Testis (tissue), 5 donors: ENCODE measurements at places on chromosomes 4 and X. TPM values are rescaled to one million over a fixed set of nuclear protein-coding genes. Genes with fewer than 3 reads are reported as not detected.

GRCh38 chr4:73185903-73186302, 72.7 kb downstream of the ANKRD17 start:
- DNase-seq, result no peak
- no peaks in the 10 kb centered on the region for H3K36me3 ChIP-seq
- H3K27ac ChIP-seq, result no peak overlapping the region
- no peaks in the 10 kb centered on the region for H3K27me3 ChIP-seq
- no peak overlapping the region for H3K4me3 ChIP-seq

DNA sequence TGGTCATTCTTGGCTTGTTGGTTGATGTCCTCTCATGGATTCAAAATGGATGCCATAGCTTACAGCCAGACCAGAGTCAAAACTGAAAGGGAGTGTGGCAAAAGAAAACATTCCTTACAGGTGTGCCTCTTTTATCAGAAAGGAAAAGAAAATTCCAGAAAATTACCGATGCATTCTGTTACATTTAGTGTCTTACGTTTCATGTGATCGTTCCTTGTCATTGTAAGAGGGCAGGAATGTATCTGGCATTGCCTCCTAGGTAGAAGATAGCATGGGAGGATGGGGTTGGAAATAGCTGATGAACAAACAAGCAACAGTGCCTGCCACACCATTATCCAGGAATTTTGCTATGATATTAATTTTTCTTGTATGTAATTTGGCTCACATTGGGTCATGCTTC, 13.1 kb downstream of the GRXCR1 start:
- no peak for DNase-seq
- H3K4me3 ChIP-seq, result no peak overlapping the region
- no peaks in the 10 kb centered on the region for H3K36me3 ChIP-seq
- H3K27me3 ChIP-seq, result no peaks in the 10 kb centered on the region

Gene MFAP3L
- polyA plus RNA-seq, result 113 TPM

DNA sequence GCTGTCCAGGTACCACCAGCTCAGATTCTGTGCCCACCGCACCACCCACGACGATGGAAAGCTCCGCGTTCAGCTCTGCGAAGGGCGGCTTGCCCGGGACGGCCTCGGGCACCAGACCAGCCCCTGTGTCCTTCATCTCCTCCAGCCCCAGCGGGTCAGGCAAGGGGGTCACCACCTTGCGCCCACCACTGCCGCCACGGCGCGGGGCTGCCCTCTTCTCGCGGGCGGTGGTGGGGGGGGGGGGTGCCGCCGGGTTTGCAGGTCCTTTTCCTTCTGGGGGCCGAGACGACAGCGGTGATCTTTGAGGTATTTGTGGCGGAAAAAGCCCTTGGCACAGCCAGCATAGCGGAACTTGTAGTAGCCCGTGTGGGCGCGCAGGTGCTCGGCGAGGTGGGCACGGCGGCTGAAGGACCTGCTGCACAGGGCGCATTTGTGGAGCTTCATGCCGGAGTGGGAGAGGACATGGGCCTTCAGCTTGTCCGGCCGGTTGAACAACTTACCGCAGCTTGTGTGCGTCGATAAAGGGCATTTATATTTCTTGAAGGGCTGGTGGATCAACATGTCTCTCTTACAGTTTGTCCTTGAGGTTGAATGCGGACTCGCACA, 50.9 kb downstream of the CFAP299 start:
- H3K27ac ChIP-seq, result no peak overlapping the region
- H3K4me3 ChIP-seq, result no peak overlapping the region
- no peaks in the 10 kb centered on the region for H3K27me3 ChIP-seq
- no peaks in the 10 kb centered on the region for H3K4me1 ChIP-seq
- no peaks in the 10 kb centered on the region for H3K36me3 ChIP-seq

GRCh38 chrX:6989858-6990257, 157.7 kb upstream of the STS start:
- H3K27me3 ChIP-seq, result no peaks in the 10 kb centered on the region
- H3K4me3 ChIP-seq, result no peak overlapping the region
- no peak overlapping the region for H3K27ac ChIP-seq
- no peaks in the 10 kb centered on the region for H3K36me3 ChIP-seq
- DNase-seq, result no peak

Gene FGF5
- polyA plus RNA-seq, result not detected

- H3K27me3 ChIP-seq, result no peaks in the 10 kb centered on the region
- no peak for DNase-seq
- H3K4me3 ChIP-seq, result no peak overlapping the region
These were observed 248.9 kb downstream of the HS3ST1 start for GRCh38 chr4:11179796-11180195.

DNA sequence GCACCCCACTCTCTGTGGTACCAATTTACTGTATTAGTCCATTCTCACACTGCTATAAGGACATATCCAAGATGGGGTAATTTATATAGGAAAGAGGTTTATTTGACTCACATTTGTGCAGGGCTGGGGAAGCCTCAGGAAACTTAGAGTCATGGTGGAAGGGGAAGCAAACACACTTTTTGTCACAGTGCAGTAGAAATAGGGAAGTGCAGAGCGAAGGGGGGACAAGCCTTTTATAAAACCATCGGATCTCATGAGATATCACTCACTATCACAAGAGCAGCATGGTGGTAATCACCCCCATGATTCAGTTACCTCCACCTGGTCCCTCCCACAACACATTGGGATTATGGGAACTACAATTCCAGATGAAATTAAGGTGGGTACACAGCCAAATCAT, 766.9 kb upstream of the PCDH10 start:
- no peak overlapping the region for H3K27ac ChIP-seq
- no peak for DNase-seq
- H3K36me3 ChIP-seq, result no peaks in the 10 kb centered on the region

DNA sequence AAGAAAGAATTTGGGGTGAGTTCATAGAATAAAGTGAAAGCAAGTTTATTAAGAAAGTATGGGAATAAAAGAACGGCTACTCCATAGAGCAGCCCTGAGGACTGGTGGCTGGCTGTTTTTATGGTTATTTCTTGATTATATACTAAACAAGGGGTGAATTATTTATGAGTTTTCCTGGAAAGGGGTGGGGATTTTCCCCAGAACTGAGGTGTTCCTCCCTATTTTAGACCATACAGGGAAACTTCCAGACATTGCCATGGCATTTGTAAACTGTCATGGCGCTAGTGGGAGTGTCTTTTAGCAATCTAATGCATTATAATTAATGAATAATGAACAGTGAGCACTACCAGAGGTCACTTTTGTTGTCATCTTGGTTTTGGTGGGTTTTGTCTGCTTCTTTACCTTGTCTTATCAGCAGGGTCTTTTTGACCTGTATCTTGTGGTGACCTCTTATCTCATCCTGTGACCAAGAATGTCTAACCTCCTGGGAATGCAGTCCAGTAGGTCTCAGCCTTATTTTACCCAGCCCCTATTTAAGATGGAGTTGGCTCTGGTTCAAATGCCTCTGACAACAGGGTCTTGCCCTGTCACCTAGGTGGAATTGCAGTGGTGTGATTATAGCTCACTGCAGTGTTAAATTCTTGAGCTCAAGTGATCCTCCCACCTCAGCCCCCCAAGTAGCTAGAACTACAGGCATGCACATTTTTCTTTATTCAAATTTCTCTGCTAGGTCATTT, 27.1 kb downstream of the RAPGEF2 start:
- no peaks in the 10 kb centered on the region for H3K4me1 ChIP-seq
- DNase-seq, result no peak
- H3K4me3 ChIP-seq, result no peak overlapping the region

Gene EFHC2
- 17.3 TPM for polyA plus RNA-seq

DNA sequence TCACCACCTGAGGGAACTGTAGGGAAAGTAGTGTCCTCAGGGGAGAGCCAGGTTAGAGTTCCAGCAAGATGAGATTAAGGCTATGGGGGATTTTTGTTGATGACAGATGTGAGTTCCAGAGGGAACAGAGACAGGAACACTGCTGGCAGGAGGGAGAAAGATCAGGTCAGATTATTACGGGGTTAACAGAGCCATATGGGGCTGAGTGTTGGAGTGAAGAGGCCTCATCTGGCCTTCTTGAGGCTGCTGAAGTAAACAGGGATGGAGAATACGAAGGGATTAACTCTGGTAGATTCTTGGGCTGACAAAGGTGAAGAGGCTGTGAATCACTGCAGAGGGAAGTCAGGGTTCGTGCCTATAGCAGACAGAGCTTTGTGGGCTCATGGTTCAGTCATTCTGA, 47.9 kb upstream of the POU4F2 start:
- H3K4me3 ChIP-seq, result no peak overlapping the region
- H3K4me1 ChIP-seq, result no peaks in the 10 kb centered on the region
- no peaks in the 10 kb centered on the region for H3K27me3 ChIP-seq
- no peak for DNase-seq
- no peaks in the 10 kb centered on the region for H3K36me3 ChIP-seq

DNA sequence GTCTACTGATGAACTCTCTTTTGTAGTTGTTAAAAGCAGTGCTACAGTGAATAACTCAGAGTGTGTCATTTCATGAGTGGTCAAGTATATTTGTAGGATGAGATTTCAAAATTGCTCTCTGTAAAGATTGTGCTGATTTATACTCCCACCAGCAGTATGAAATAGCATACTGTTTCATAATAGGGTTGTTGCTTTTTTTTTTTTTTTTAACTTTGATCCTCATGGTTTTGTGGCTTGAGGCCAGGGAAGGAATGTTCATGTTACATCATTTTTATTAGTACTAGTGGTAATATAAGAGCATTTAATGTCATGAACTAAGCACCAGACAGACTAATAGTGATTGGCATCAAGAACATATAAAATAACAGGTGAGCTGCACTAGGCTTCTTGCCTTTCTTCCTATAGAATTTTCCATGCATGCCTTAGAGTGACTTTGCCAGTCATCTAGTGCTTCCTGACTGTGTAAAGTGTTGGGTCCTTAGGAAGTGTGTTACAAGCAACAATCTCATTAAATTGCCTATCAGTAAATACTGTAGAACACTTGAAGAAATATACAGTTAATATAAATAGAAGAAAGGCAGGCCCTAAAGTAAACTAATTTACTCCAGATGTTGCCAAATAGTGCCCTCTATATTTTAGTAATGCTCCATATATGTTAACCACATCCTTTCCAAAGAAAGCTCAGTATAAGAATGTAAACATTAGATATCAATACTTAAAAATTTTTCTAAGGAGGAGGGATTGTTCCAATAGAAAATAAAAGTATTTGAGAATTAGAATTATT, 38.6 kb upstream of the MSMO1 start:
- H3K36me3 ChIP-seq, result no peaks in the 10 kb centered on the region
- DNase-seq, result no peak
- H3K27ac ChIP-seq, result no peak overlapping the region

Gene BEX2
- polyA plus RNA-seq, result 82.7 TPM

- H3K27me3 ChIP-seq, result no peaks in the 10 kb centered on the region
- no peak overlapping the region for H3K4me3 ChIP-seq
- no peak for DNase-seq
- no peaks in the 10 kb centered on the region for H3K36me3 ChIP-seq
- no peak overlapping the region for H3K27ac ChIP-seq
These were observed 11.5 kb downstream of the ABCG2 start for GRCh38 chr4:88146891-88147290.

Gene NSG1
- polyA plus RNA-seq, result 27.5 TPM

- H3K4me3 ChIP-seq, result no peak overlapping the region
- no peak for DNase-seq
- no peaks in the 10 kb centered on the region for H3K36me3 ChIP-seq
- H3K27me3 ChIP-seq, result no peaks in the 10 kb centered on the region
- no peak overlapping the region for H3K27ac ChIP-seq
These were observed 155.6 kb downstream of the GATB start for GRCh38 chr4:151605215-151605614.

Gene NDNF
- 20.7 TPM for polyA plus RNA-seq

Gene PRDM8
- 1.1 TPM for polyA plus RNA-seq

DNA sequence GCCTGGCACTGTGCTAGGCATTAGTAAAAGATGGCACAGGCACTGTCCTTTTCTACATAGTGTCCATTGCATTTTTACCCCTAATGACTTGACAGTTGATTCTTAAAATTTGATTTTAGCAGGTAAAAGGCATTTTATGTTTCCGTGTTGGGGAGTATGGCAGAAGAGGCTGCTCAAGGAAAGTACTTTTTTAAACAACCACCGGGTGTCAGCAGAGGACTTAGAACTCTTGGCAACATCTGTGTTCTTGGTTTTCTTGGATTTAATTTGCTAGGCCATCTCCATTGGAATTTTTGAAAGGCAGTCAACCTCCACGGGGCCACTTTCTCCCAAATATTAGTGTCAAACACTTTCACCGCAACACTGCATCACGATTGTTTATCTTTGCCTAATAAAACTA, 102.9 kb downstream of the TSPAN7 start:
- no peaks in the 10 kb centered on the region for H3K36me3 ChIP-seq
- H3K4me3 ChIP-seq, result no peak overlapping the region
- H3K27me3 ChIP-seq, result no peaks in the 10 kb centered on the region
- no peaks in the 10 kb centered on the region for H3K4me1 ChIP-seq
- DNase-seq, result peak; percentile 17

Gene MPP1
- polyA plus RNA-seq, result 21.9 TPM

GRCh38 chr4:109294006-109294405, 8.5 kb downstream of the COL25A1 start:
- DNase-seq, result no peak
- H3K4me3 ChIP-seq, result no peak overlapping the region
- no peak overlapping the region for H3K27ac ChIP-seq
- H3K36me3 ChIP-seq, result no peaks in the 10 kb centered on the region

DNA sequence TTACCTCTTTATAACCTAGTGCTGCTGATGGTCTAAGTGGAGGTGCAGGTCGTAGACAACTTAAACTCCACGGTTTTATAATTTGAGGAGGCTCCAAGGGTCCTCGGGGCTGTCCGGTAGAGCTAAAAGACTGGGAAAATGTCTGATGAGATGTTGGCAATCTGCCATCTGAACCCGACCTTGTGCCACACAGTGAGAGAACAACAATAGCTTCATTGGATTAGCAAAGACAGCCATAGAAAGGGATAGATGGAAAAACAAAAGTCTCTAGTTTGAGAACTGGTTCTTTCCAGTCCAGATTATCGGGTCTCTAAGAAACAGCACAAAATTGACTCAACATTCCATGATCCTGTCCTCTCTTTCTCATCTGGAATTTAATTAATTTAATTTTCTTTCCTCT, 31.6 kb downstream of the CD40LG start:
- H3K27me3 ChIP-seq, result no peaks in the 10 kb centered on the region
- no peak for DNase-seq
- H3K4me1 ChIP-seq, result no peaks in the 10 kb centered on the region
- H3K36me3 ChIP-seq, result no peaks in the 10 kb centered on the region
- no peak overlapping the region for H3K4me3 ChIP-seq
- no peak overlapping the region for H3K27ac ChIP-seq
